Effector memory CD4-positive, alpha-beta T cell (primary cell): ENCODE measurements at places on chromosomes 5 and 9.

DNA sequence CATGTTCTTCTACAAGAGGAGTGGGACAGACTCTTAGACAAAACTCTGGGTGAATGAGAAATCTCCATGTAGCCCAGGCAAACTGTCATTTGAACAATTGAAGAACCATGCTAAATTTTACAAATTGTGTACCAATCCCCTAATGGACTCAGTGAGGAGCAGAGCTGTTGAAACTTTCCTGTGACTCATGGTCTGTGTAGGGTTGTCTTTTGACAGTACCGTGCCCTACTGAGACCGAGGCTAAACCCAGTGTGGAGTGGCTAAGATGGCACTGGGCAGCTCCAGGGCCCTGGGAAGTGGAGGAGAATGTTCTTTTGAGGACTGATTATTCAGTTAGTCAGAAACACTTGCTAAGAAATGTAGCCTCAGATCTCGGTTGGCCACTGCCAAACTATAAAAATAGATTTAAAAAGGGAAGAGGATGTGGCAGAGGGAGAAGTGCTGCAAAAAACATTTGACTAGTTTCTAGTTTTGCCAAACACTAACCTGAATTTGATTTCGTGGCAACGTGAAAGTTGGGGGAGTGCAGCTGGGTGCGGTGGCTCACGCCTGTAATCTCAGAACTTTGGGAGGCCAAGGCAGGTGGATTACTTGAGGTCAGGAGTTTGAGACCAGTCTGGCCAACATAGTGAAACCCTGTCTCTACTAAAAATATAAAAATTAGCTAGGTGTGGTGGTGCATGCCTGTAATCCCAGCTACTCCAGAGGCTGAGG is 24.7 kb downstream of the POU4F3 start:
- DNase-seq = no peak

DNA sequence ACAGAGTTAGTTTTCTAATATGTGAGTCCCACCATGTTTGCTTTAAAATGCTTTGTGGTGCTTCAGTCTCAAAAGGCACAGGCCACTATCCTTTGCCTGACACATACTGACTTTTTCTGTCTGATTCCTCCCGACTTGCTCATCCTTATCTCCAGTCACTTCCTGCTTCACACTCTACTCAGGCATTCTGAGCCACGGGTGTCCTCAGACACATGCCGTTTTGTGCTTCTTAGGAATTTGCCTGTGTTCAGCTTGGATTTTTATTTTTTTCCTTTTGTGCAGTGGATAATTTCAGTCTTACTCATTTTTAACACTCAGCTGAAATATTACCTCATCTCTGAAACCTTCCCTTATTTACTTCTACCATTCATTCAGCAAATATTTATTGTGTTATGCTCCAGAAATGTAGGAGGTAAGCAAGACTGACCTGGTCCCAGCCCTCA is 54.1 kb downstream of the MAN2A1 start:
- DNase-seq = no peak

GRCh38 chr5:115555084-115555633 is 10.6 kb upstream of the FEM1C start:
- no peak for DNase-seq

DNA sequence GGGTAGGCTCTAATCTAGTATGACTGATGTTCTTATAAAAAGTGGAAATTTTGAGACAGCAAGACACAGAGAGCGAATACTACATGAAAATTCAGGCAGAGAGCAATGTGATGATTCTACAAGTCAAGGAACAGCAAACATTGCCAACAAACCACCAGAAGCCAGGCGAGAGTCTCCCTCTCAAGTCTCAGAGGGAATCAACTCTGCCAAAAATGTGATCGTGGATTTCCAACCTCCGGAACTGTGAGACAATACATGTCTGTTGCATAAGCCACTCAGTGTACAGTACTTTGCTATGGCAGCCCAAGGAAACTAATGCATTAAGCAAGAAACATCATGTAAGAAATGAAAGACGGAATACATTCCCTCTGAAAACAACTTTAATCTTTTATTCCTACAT is 52.1 kb upstream of the CCNG1 start:
- no peak for DNase-seq

GRCh38 chr9:80326105-80326504 is 754.3 kb downstream of the TLE4 start:
- no peak for DNase-seq

DNA sequence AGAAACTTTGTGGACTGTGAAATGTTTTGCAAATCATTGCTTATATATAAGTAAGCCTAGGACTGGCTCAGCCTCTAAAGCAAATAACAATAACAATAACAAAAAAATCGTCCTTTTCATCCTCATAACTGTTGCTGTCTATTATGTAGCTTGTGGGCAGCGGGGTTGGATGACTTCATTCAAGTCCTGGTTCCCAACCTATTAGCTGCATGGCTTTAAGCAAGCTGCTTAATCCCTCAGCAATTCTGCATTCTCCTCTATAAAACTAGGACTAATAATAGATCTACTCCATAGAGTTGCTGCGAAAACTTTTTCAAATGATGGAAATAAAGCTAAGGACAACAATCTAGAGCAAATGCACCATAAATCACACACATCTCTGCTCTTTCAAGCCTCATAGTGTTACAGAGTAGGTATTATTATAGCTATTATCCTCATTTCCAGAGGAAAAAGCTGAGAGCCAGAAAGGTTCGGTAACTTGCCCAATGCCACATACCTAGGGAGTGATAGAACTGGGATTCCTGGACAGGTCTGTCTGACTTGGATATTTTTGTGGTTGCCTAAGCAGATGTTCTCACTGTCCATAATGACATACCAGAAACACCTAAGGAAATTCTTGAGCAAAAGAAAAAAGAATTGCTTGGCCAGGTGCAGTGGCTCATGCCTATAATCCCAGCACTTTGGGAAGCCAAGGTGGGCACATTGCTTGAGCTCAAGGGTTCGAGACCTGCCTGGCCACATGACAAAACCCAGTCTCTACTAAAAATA is 98.8 kb upstream of the ADRA1B start:
- DNase-seq = no peak

- no peak for DNase-seq
Observed at GRCh38 chr9:91896513-91897121, 53.4 kb downstream of the ROR2 start.

DNA sequence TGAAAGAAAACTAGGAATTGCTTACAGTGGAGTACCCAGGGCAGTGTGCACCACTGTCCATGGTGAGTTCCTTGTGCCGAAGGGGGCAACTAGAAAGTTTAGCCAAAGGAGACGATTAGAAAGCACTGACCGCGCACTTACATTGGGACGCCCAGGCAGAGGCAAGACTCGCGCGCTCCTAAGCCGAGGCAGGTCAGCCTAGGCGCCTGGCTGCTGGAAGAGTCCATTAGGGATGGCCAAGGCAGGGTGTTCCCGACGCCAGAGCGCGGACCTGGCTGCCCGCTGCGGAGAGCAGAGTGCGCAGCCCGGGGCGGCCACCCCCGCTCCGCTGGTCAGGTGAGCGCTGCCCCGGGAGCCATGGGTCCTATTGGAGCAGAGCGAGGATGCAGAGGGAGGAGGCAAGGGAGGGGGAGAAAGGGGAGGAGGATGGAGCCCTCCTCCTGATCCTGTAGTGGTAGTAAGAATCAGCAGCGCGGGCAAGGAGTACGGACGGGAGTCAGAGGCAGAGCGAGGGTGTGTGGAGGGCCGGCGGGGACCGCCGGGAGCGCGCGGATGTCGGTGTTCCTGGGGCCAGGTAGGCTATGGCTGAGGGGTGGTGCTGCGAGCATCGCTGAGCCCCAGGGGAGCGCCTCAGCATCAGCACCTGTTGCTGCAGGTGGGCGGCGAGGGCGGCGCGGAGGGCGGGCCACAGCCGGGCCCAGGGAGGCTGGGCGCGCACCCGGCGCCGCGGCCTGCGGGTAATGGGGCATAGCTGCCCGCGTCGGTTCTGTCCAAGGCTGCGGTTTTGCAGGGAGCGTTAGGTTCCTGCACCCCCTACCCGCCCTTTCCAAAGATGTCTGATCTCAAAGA is at the start of gene ADGRV1:
ADGRV1 (plus strand) TSS at position 454 of the 849 bp plus-strand sequence; CDS start at position 553, 99 bp downstream.
- no peak for DNase-seq

DNA sequence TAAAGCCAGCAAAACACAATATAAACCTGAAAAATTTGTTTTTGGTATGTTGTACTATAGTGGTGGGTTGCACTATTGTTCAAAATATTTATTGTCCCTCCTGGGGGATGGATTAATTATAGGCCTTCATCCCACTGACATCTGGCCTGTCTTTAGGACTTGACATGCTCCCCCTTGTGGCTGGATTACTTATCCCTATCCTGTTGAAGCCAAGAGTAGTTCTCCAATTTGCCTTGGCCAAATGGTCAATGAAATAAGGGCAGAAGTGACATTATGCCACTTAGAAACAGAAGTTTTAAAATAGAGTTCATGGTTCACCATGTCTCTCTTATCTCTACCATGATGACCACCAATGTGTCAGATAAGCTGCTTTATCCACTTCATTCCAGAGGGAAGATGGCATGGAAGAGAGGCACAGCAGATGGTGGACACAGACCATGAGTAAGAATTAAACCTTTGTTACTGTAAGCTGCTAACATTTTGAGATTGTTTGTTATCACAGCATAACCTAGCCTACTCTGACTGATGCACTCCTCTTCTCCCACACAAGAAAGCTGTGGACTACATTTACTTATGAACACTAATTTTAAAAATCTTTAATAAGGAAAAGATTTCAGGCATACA is 29.2 kb upstream of the ARHGEF28 start:
- no peak for DNase-seq

- DNase-seq = no peak
Observed at GRCh38 chr5:147481874-147482705, 27.8 kb downstream of the DPYSL3 start.

DNA sequence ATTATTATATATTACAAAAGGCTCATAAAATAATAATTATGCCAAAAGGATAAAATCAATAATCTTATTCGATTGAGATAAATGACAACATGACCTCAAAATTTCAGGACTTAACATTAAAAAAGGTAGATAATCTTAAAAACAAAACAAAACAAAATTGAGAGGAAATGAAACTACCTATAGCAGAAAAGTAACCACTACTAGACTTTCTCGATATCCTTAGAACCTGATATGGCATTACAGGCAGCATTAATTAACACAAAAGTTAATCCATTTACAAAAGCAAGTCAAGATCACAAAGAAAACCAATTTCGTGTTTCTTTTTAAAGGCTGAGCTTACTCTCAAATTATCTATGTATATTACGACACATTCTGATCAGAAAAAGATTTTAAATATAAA is 29.9 kb downstream of the TMEM161B start:
- DNase-seq = no peak

- DNase-seq = no peak
Observed at GRCh38 chr5:179176571-179177230, 116.5 kb downstream of the ZNF354C start.

- DNase-seq = no peak
Observed at GRCh38 chr5:41834506-41834905, 35.7 kb downstream of the OXCT1 start.

DNA sequence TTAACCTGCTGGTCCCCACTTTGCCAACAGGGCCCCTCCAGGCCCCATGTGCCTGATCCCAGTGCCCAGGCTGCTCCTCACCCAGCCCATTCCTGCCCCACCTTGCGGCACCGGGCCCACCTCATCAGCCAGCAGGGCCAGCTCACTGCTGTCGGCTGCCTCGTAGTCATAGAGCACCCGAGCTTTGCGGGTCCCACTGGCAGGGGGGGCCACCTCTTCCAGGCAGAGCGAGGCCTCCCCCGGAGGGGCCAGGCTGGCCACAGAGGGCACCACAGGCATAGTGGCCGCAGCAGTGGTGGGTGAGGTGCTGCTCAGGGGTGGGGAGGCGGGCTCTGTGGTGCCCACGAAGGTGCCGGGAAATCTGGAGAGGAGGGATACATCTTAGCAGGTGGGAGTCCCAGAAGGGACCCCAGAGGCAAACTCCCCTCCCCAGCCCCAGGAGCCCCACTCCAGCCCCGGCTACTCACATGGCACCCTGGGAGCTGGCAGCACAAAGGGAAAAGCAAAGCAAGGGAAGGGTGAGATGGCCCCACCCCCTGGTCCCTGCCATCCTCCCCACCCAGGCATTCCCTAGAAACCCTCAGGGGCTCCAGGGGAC is 19.0 kb downstream of the SH3GLB2 start:
- no peak for DNase-seq

GRCh38 chr5:123549256-123549904 is 37.4 kb downstream of the CSNK1G3 start:
- peak; percentile 54 for DNase-seq

GRCh38 chr5:139690803-139691629 is 42.9 kb downstream of the CXXC5 start:
- no peak for DNase-seq

GRCh38 chr9:120931231-120932085 is 4.9 kb upstream of the TRAF1 start:
- DNase-seq = peak; percentile 46

DNA sequence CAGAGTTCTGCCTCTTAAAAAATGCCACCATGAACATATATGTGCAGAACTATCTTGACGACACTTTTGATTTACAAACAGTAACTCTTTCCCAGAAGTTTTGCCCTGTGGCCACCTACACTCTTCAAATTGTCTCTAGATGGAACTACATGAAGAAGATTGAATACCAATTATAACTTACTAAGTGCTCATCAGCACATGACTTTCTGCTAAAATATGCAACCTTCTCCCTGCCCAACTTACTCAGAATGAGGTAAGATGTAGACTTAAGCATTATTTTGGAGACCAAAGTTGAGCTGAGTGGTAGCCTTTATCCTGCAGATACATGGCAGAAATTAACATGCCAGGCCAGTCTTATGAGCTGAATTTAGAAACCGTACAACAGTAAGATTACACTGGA is 105.4 kb downstream of the SEMA5A start:
- no peak for DNase-seq

DNA sequence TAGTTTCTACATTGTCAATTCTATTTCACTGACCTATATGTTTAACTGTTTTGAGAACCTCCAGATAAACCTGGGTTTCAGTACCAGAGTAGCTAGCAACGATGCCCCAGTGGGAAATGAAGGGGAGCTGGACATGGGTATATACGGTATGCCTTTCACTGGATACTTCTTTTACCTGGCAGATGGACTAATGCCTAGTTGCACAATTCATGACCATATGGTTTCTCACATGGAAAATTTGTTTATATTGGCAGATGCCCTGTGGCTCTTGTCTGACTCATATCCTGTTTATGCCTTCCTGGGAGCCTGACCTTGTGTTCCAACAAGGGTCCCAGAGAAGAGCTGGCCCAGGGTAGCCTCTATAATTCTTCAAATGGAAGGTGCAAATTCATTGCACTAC is 144.1 kb downstream of the MAT2B start:
- DNase-seq = no peak

DNA sequence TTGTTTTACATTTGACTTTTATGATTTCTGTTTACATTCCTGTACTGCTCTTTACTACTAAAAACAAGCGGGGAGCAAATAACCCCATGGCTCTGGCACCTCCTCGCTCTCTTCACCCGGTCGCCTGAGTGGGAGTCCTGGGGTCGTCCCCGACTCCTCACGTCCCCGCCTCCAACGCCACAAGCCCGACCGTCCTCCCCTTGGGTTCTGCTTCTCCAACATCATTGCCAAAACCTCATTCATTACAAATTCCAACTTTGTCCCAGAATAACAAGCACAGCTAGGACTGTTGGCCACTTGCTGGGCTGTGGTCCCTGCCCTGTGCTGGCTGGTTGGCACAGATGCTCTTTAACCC is 35.1 kb downstream of the MRPL36 start:
- no peak for DNase-seq
